ENCODE measurements at places on chromosomes 1 and 21. TPM values are rescaled to one million over a fixed set of nuclear protein-coding genes. Genes with fewer than 3 reads are reported as not detected.

XCL1 gene
- total RNA-seq: 0.88 TPM

GRCh38 chr1:178196631-178197030, 102.7 kb downstream of the RASAL2 start:
- no peak for DNase-seq

SPATA46 gene
- not detected for total RNA-seq

GRCh38 chr21:31374395-31374794, 30.3 kb upstream of the TIAM1 start:
- DNase-seq: no peak

- no peak for DNase-seq
These were observed 42.8 kb downstream of the HS2ST1 start for GRCh38 chr1:86957221-86957620.

- DNase-seq: no peak
These were observed 33.3 kb downstream of the RUNX3 start for GRCh38 chr1:24896596-24897262.

- no peak for DNase-seq
These were observed 11.2 kb upstream of the HOOK1 start for GRCh38 chr1:59803458-59804038.

DNA sequence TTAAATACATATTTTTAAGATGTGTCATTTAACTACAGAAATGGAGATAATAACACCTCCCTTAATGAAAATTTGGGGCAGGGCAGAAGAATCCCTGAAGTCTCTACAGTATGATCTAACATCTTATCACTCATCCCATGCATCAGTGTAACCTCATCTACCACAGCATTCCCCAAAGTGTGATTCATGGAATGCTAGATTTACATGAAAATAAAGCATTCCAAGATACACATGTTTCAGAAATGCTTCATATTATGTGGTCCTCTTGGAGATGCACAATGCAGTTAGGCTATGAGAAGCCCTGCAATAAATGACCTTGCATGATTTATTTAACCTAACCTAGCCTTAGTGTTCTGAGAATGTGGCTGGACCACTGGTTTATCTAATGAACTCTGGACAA, 166.9 kb upstream of the SYT6 start:
- DNase-seq: no peak

DNA sequence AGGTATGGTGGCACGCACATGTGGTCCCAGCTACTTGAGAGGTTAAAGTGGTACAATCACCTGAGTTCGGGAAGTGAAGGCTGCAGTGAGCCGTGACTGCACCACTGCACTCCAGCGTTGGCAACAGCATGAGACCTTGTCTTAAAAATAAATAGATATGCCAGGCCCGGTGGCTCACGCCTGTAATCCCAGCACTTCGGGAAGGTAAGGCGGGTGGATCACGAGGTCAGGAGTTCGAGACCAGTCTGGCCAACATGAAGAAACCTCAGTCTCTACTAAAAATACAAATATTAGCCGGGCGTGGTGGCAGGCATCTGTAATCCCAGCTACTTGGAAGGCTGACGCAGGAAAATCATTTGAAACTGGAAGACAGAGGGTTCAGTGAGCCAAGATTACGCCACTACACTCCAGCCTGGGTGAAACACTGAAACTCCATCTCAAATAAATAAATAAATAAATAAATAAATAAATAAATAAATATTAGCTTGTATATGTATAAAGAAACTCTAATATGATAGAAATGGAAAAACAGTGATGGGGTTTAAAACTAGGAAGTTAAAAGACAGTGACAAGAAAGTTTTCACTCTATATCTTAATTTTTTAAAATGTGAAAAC, 18.8 kb downstream of the GATAD2B start:
- no peak for DNase-seq

- no peak for DNase-seq
These were observed 479.2 kb upstream of the USP24 start for GRCh38 chr1:55694310-55694801.

Measured in naive thymus-derived CD4-positive, alpha-beta T cell (primary cell).